ENCODE measurements at places on chromosomes 16 and 17. TPM values are rescaled to one million over a fixed set of nuclear protein-coding genes. Genes with fewer than 3 reads are reported as not detected.

GRCh38 chr17:21029036-21029435 is 13.8 kb downstream of the USP22 start:
- peak overlapping the region; percentile 88 for H3K27ac ChIP-seq
- no peaks in the 10 kb centered on the region for H3K27me3 ChIP-seq
- H3K4me1 ChIP-seq = peaks cover 78% of the 10 kb centered on the region
- H3K4me3 ChIP-seq = no peak overlapping the region
- peaks cover 61% of the 10 kb centered on the region for H3K36me3 ChIP-seq
- peak; percentile 70 for DNase-seq

MYH13 gene
- total RNA-seq = not detected

CLDN7 gene
- 0.53 TPM for total RNA-seq

TBC1D3I gene
- 0.28 TPM for total RNA-seq

C1QL1 gene
- total RNA-seq = 0.83 TPM

- DNase-seq = peak; percentile 64
- peak within 1 kb of the TSS; percentile 19 for H3K27ac ChIP-seq
- peaks cover 13% of the 10 kb centered on the region for H3K27me3 ChIP-seq
- H3K4me1 ChIP-seq = peaks cover 28% of the 10 kb centered on the region
Observed at GRCh38 chr17:50129728-50130558, at the start of gene SAMD14. Gene SAMD14, minus strand, starts transcription at chr17:50130160. Its CDS starts 5,201 bp downstream, at chr17:50124959.

DNA sequence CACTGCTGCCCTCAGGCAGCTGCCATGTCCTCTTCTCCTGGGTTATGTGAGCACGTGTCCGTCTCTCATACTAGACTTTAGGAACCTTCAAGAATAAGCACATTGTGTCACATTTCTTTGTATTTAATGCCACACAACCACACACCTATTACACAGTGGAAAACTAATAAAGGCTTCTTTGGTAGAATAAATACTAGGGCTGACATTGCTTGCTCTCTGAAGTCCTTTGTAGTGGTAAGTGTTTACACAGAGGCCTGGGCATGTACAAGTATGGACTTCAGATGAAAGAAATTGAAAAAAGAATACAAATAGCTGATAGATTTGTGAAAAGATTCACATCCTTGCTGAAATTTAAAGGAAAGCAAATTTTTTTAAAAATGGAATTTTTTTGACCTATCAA is 188.1 kb upstream of the CCL2 start:
- no peak overlapping the region for H3K27ac ChIP-seq
- H3K4me3 ChIP-seq = no peak overlapping the region
- H3K36me3 ChIP-seq = no peaks in the 10 kb centered on the region

DNA sequence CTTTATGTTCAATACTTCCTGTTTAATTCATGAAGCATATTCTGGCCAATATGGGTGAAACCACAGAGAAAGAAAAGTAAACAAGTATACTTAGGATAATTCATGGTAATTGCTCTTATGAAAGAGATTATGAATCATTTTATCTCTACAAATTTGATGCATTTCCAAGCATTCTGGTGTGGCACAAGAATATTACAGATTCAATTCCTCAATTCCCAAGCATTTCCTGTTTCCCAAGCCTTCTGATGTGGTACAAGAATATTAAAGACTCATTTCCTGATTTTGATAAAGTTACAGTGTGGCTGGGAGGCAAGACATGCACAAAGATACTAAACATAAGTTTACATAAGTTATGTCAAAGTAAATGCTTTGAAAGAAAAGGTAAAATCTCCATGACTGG is 126.1 kb upstream of the NUDT7 start:
- DNase-seq = no peak
- no peak overlapping the region for H3K27ac ChIP-seq
- no peaks in the 10 kb centered on the region for H3K36me3 ChIP-seq
- H3K27me3 ChIP-seq = peaks cover 16% of the 10 kb centered on the region

CMTM2 gene
- 0.51 TPM for total RNA-seq
